ENCODE measurements at places on chromosomes 7 and 10.
A peak's percentile ranks its signal among the peaks of the same experiment; 100 is the strongest.

GRCh38 chr7:155198901-155199845 lies 98.5 kb upstream of the INSIG1 start:
- DNase-seq: no peak

DNA sequence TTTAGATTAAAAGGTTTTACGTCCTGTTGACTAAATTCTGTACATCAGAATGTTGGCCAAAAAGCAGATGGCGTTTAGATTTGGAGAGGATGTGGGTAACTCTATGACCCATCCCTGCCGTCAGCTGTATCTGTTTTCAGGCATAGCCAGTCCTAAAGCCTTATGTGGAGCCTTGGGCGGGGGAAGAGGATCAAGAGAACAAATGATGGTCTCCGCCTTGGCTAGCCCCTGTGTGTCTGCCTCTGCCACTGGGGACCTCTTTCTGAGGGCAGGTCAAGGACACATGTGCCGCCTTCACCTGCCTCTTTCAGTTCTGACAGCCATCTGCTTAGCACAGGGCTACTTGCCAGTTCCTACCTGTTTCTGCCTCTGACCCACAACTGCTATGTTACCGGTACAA lies 24.1 kb downstream of the PDSS1 start:
- peak; percentile 58 for DNase-seq

- DNase-seq: no peak
These were observed 370.2 kb downstream of the ARL4A start for GRCh38 chr7:13057462-13058200.

GRCh38 chr10:56096226-56096517 lies 264.9 kb downstream of the ZWINT start:
- no peak for DNase-seq

- no peak for DNase-seq
These were observed at the start of gene CPVL for GRCh38 chr7:29146057-29146706. Gene CPVL, minus strand, starts transcription at chr7:29146537. Its CDS starts 25,476 bp downstream, at chr7:29121061.

- DNase-seq: no peak
These were observed 89.7 kb downstream of the PTPRE start for GRCh38 chr10:127996586-127996985.
